ENCODE measurements at places on chromosomes 13 and 19.

DNA sequence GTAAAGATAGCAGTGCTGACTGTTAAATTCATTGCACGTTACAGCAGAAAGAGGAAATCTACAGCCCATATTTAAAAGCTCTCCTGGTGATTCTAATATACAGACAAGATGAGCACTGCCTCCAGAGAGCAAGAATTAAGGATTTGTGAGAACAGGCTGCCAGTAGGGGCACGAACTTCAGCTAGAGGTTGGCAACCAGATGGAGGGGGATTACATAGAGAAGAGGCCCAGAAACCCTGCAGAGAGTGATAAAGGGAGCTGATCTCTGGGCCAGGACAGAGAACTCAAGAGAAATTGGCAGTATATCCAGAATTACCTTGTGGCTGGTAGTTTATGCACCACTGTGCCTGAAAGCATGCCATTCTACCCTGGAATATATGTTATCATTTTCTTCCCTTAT is 144.8 kb downstream of the UFM1 start:
- DNase-seq: no peak

GRCh38 chr13:72259528-72259927 is 392.5 kb upstream of the DACH1 start:
- DNase-seq: no peak

GRCh38 chr19:28585796-28586195 is 627.2 kb downstream of the UQCRFS1 start:
- no peak for DNase-seq

- no peak for DNase-seq
Observed at GRCh38 chr13:47437406-47437805, 540.6 kb upstream of the HTR2A start.

DNA sequence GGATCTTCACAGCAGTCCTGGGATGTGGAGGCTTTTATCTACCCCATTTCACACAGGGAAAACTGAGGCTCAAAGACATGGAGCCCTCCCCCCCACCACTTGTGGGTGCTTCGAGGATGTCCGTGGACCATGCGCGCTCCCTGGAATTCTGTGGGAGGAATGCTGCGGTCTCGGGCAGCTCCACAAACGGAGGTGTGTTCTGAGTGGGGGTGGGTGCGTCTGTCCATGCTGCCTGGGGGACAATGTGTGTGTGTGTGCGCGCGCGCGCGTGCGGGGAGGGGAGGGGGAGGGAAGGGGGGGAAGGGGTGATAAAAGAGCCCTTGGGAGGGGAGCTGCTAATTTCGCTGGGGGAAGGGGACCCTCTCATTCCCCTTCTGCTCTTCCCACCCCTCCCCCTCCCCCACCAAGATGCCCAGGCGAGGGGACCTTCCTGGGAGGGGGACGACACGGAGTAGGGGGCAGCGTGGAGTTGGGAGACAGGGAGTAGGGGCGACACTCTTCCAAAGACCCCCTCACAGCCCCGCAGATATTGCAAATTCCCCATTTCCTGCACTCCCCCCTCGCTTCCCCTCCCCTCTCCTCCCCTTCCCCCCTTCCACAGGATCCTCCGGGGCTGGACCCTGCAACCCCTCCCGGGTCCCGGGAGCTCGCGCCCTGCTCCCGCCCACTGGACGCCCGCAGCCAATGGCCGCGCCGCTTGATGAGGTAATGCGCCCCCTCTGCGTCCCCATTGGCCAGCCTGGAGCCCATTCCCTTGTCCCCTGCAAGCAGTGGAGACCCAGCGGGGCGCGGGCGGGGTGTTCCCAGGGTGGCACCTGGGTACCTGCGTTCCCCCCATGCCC is 18.9 kb upstream of the ZNRF4 start:
- no peak for DNase-seq

DNA sequence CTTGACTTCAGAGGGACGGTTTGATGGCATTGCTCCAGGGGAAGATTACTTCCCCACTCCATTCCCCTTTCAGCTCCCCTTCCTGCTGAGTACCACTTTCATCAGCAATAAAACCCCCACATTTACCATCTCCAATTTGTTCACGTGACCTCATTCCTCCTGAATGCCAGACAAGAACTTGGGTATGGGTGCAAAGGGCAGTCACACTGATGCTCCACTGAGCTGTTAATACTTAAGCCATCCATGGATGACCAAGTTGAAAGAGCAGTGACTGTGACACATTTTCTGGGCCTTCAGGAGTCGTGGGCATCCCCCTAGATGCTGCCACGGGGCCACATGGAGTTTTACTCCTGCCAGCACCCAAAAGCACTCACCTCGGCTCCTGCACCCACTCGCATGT is 93.1 kb downstream of the STOML3 start:
- no peak for DNase-seq

- DNase-seq: no peak
Observed at GRCh38 chr13:23901365-23901764, 4.1 kb upstream of the C1QTNF9B start.

All from lower leg skin (tissue), 4 donors.